ENCODE measurements at places on chromosomes 4 and X.
A peak's percentile ranks its signal among the peaks of the same experiment; 100 is the strongest.

GRCh38 chr4:112001041-112001440 lies 144.2 kb upstream of the FAM241A start:
- DNase-seq = no peak

DNA sequence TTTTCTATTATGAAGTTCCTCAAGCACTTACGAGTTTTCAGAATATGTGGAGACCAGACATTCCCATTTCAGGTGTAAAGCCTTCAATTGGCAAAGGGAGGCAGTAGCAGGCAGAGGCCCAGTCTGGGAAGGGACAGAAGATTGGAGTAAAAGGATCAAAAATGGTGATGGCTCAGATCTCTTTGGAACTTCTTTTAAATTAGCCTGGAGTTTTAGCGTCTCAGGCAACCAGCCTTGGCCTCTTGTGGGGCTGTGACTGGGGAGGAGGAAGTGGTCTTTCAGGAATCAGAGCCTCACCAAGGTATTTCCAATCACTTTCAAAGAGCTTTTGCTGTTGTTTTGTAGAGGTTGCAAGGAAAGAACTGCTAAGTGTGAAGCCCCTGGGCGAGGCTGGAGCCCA lies 239.1 kb downstream of the FRAS1 start:
- DNase-seq = no peak

DNA sequence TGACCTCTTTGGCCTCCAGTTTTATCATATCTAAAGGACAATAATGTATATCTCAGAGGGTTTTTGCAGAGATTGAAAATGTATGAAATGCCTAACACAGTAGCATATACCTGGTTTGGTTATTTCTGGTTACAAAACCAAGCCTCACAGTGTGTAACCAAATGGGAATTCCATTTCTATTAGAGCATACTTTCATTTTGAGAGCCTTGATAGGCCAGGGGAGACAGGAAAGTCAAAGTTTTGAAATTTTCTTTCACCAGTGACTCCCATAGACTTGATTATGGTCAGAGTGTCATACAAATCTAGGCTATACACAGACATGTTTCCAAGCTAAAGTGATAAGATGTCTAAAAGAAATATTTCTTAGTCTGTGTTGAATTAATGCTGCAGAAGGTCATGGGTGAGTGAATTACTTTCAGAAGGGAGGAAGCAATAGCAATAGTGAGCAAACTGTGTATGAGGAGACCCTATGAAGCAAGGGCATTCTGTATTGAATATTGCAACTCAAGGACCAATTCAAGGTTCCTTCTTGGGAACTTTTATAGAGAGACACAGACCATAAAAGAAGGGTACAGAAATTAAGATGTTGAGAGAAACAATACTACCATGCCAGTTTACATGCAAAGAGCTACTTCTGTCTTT lies 151.1 kb downstream of the PDE5A start:
- DNase-seq = no peak

- no peak for DNase-seq
These were observed 18.0 kb downstream of the ARHGAP10 start for GRCh38 chr4:147749811-147750321.

- DNase-seq = peak; percentile 42
These were observed 49.2 kb upstream of the DDX53 start for GRCh38 chrX:22950269-22951266.
